ENCODE measurements at places on chromosomes 2 and 18.
A peak's percentile ranks its signal among the peaks of the same experiment; 100 is the strongest.

DNA sequence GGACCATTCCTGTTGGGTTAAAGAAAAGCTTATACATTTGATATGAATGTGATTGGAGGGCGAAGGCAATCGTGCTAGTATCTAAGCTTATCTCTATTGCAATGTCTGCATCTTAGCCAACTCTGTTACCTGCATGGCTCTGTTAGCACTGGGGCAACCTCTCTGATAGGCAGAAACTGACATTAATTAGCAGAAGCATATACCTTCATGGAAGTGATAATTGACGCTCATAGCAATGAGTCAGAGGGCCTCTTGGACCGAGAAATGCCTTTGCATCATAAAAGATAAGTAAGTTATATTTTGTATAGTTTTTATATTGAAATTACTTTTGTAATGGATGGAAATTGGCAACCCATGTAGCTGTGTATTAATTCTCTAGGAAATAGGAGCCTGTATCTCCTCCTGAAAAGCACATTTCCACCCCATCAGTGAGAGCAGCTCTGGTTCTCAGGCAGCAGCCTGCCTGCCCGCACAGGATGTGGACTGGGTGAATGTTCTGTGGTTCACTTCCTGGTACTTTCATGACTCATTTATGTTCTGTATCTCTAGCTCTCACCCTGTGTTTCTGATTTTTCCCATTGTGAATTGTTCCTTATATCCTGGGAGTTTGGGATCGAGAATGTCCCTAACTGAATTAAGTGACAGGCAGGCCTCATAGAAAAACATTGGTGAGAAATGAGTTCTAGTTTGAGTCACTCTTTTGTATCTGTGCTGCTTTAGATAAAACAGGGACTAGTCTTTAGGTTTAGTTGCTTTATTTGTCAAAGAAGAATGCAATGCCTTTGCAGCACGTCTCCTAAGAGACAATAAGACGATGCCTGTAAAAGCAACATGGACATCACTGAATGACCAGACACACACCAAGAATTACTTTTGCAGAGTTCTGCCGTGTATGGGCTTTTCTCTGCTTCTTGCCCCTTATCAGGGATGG lies 344.9 kb downstream of the DCDC2C start:
- no peak for DNase-seq

- peak; percentile 62 for DNase-seq
Observed at GRCh38 chr18:47149457-47150028, 757 bp downstream of the HDHD2 start.

- no peak for DNase-seq
Observed at GRCh38 chr2:38836791-38837190, 38.9 kb downstream of the DHX57 start.

DNA sequence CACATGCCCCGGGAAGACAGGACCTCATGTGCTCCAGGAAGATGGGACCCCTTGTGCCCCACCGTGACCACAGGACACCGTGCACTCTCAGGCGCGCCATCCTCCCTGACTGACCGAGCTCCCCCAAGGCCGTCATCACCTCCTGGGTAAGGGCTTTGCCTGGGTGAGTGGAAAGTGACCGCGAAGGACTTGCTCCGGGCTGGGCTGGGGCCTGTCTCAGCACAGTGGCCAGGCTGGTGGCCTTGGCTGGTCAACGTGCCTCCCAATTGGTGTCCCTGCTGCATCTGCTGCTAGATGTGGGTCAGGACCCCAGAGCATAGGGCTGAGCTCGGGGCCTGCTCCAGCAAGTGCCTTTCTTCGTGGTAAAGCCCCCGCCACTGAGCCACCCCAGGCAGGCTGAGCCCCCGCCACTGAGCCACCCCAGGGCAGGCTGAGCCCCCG lies 69.7 kb upstream of the CTDP1 start:
- no peak for DNase-seq

- no peak for DNase-seq
Observed at GRCh38 chr2:86775338-86775737, 15.4 kb downstream of the CD8A start.

GRCh38 chr2:229684942-229685562 lies 29.3 kb downstream of the DNER start:
- no peak for DNase-seq

DNA sequence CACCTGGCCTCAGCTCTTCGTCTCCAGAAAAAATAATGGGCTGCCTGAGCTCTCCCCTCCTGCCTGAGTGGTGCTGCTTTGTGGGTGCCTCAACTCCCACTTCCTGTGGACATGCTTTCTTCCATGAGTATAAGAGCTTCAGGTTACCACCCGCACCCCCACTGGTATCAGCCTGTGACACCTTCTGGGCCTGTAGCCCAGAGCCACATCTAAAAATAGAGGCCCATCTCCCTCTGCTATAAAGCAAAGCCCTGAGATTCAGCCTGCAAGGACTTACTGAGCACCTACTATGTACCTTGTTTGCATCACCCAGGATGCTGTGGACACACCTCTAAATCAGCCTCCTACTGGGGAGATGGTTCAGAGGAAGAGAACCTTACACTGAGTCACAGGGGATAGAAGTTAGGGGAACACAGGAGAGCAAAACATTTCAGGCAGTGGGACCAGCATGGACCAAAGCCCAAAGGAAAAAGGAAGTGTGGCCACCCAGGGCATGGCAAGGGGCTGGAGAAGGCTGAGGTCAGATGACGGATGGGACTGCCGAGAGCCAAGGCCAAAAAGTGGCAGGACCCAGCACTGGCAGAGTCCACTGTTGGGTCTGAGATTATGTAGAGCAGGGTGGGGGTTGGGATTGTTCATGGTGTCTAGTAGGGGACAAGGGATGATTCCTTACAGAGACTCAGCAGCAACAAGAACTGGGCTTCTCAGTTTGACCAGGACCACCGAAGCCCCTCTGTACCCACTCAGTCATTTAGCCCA lies 123.7 kb upstream of the PPP1CB start:
- no peak for DNase-seq

DNA sequence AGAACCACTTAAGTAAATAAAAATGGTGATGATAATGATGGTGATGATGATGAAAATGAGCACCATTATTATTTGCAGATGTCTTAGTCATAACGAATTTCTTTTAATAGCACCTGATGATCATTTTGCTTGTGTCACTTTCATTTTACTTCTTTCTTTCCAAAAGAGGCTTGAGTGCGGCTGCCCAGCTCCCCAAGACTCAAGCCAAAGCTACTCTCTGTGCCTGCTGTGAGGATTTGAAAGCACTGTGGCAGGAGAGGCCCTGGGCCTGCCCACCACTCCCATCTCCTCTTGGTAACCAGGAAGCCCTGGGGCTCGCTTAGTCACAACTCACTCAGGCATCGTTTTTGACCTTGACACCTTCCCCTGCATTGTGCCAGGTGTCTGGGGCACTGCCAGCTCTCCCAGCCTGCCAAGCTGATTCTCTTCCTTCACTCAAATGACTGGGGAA lies 41.2 kb downstream of the RPL37A start:
- DNase-seq: peak; percentile 68

- DNase-seq: no peak
Observed at GRCh38 chr2:30503007-30503694, 56.1 kb downstream of the LCLAT1 start.

GRCh38 chr2:2703762-2704427 lies 372.8 kb upstream of the MYT1L start:
- no peak for DNase-seq

All from NCI-H146 (cell line).